Placental epithelial cell (primary cell): ENCODE measurements at places on chromosomes 4 and X. TPM values are rescaled to one million over a fixed set of nuclear protein-coding genes. Genes with fewer than 3 reads are reported as not detected.

GLRB gene
- 0.33 and 0.39 TPM in 2 replicates for total RNA-seq

FOXP3 gene
- total RNA-seq = 0.54 TPM in 1 of 2 replicates, not detected in the other

CLGN gene
- not detected in 2 replicates for total RNA-seq

TMEM271 gene
- total RNA-seq = not detected in 2 replicates

ARL9 gene
- total RNA-seq = under 0.01 and 0.22 TPM in 2 replicates
